ENCODE measurements at places on chromosomes 5 and 9.

- no peak for DNase-seq
Observed at GRCh38 chr9:105024529-105024928, 96.6 kb upstream of the ABCA1 start.

- DNase-seq: no peak
Observed at GRCh38 chr5:116559239-116559638, 15.4 kb downstream of the SEMA6A start.

GRCh38 chr9:129081388-129081904 is 535 bp downstream of the DOLPP1 start:
- no peak for DNase-seq

DNA sequence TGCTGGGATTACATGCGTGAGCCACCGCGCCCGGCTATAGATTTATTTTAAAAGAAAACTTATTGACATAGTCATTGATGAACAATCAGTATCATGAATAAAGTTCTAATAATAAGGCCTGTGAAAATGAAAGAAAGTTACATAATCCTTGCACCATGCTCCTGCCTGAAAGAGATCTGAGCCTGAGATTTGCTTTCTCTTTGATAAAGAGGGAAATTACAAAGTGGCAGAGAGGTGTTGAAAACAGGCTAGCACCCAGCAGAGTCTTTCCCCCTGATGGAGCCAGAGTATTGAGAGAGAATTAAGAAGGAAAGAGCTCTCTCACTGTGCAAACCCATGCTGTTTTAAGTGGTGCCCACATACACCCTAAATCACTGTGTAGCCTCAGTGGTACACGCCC is 37.2 kb downstream of the SLC6A7 start:
- no peak for DNase-seq

DNA sequence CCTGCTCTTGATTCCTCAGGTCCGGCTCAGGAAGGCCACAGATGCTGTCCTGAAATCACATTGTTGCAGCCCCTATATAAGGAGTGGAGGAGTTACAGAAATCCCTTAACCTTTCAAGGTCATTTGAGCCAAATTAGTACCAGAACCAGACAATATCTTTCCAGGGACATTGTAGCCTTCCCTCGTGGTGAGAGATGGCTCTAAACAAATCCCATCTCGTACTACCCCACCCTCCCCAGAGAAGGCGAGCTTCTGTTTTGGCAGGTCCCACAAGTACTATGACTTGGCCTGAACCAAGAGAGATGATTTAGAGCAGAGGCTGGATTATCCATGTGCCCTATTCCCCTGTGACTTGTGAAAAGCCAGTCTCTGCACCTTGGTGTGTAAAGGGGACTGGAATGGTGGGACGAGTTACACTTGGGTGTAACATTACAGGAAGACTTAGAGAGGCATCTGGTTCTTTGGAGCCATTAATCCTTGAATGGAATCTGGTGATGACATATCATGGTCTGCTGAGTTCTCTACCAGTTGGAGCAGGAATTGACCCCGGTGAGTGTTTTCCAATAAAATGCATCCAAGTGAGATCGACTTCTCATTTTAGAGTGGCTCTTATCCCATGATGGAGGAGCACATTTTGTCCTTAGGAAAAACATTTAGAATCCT is at the start of gene FAM240B:
TSS of gene FAM240B (minus strand) at position 51 of the 663 bp plus-strand sequence. CDS start 16,134 bp downstream, outside the sequence.
- DNase-seq: no peak

DNA sequence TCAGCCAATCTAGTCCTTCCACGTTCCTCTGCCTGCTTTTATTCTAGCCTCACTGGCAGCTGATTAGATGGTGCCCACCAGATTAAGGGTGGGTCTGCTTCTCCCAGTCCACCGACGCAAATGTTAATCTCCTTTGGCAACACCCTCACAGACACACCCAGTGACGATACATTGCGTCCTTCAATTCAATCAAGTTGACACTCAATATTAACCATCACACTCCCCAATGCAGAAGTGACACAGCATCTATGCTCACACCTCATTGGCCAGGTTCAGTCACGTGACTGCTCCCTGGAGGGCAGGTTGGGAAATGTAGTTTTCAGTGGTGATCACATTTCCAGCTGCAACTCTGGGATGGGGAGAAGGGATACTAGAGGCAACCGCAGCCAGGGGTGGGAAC is 13.0 kb downstream of the SUSD3 start:
- DNase-seq: no peak

DNA sequence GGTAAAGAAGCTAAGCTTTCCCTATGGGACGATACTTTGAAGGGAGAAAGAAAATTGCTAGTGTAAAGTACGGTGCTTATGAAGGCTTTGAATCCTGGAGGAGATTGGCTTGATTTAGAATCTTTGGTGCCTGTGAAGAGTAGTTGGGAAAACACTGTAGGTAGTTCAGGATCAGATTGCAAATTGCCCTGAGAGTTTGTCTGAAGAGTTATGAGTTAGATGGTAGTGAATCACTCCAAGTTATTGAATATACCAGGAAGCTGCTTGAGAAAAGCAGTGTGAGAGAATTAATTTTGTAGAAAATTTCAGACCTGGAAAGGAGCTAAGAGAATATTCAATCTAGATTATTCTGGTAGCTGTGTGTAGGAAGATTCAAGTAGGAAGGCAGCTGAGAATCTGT is 11.5 kb downstream of the MAN2A1 start:
- no peak for DNase-seq

GRCh38 chr5:9324348-9325077 is 221.4 kb downstream of the SEMA5A start:
- no peak for DNase-seq

GRCh38 chr9:135602789-135603481 is 36.4 kb downstream of the GLT6D1 start:
- DNase-seq: peak; percentile 58

GRCh38 chr5:89263846-89264245 is 380.9 kb upstream of the MEF2C start:
- DNase-seq: no peak

DNA sequence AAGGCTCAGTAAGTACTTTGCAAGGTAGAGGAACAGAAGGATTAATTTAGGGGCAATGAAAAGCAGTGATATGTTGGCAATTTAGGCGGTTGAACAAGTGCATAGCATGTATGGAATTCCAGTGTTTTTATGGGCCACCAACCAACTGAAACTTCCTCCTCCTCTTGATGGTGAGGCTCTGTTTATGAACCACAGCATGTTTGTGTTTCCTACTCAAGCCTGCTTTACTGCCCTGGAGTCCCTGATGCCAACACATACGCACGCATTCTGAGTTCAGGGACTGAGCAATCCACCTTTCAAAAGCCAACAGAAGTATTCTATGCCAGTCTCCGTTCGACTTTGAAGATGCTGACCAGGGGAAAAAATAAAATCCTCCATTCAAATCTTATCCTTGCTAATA is 417.5 kb downstream of the EFNA5 start:
- DNase-seq: no peak

GRCh38 chr5:174464504-174465165 is 259.7 kb upstream of the MSX2 start:
- no peak for DNase-seq

GRCh38 chr5:135216471-135217343 is 182.3 kb downstream of the MACROH2A1 start:
- DNase-seq: no peak

- no peak for DNase-seq
Observed at GRCh38 chr5:94471521-94471920, 146.9 kb downstream of the KIAA0825 start.

Measured in activated CD8-positive, alpha-beta memory T cell treated with anti-CD3 and anti-CD28 coated beads, Interleukin-2, amount 50 U/mL, for 4 hours (primary cell).